Fibroblast of skin of left quadriceps (primary cell): ENCODE measurements at places on chromosomes 16 and 17.

DNA sequence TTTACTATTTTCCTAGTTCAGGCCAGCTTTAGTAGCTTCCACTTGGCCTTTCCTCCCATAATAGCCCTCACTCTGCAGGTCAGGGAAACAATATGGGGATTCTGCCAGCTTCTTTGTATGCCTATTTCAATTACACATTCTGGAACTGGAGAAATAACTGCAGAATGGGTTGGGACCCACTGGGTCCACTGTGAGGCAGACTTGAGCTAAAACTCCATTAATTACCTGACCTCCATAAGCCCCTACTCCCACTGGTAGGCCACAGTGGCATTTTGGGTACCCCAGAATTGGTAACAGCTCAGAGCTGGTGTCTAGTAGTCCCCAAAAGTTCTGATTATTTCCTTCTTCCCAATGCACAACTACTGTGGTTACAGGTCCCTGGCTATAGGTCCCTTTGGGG lies 16.7 kb upstream of the TENT4B start:
- DNase-seq, result no peak

DNA sequence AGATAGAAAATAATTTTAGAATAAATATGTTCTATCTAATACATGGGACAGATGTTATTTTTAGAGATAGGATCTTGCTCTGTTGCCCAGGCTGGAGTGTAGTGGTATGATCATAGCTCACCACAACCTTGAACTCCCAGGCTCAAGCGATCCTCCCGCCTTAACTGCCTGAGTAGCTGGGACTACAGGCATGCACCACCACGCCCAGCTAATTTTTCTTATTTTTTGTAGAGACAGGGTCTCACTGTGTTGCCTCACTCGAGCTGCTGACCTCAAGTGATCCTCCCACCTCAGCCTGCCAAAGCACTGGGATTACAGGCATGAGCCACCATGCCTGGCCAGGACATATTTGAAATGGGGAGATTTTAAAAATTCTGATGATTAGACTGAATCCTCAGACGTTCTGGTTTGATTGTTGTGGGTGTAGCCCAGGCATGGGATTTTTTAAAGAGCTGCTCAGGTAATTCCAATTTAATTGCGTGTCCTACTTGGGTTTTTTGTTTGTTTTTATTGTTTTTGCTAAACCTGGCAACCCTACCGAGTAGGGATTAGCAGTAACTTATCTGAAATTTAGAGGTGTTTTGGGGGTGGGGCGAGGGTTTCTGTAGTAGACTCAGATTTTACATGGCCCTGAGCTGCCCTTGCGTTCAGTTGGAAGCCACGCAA lies 142.9 kb downstream of the RAB11FIP4 start:
- no peak for DNase-seq

DNA sequence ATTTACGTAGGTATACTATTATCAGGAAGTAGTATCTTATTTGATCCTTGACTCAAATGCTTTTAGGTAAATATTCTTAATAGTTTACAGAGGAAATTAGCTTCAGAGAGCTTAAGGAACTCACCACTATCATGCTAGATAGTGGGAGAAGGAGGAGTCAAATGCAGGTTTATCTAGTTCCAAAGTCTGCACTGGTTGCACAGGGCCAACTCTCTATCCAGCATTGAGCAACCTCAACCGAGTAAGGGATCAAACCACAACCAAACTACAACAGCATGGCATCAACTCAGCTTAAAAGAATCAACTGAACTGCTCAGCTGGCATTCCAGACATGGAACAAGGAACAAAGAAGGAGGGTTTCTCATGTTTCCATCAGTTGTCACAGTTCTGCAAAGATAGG lies 306.0 kb downstream of the MAF start:
- no peak for DNase-seq

DNA sequence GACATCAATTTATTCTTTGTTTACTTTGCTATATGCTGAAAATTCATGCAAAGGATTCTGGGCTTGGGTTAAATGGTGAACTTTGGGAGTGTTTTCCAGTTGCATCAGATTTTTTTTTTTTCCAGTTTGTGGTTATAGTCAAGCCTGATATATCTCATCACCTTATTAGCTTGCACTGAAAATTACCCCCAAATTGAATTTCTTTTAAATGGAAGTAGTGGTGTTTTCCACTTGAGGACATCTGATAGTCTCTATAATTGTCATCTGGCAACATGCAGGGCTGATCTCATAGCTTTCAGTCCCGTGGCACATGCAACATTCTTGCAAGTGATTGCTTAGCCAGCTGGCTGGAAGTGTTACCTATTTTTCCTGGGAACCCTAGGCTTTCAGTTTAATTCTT lies 4.7 kb upstream of the KRTAP3-1 start:
- peak; percentile 75 for DNase-seq

- DNase-seq, result no peak
Observed at GRCh38 chr17:59527325-59527917, 38.0 kb upstream of the DHX40 start.

DNA sequence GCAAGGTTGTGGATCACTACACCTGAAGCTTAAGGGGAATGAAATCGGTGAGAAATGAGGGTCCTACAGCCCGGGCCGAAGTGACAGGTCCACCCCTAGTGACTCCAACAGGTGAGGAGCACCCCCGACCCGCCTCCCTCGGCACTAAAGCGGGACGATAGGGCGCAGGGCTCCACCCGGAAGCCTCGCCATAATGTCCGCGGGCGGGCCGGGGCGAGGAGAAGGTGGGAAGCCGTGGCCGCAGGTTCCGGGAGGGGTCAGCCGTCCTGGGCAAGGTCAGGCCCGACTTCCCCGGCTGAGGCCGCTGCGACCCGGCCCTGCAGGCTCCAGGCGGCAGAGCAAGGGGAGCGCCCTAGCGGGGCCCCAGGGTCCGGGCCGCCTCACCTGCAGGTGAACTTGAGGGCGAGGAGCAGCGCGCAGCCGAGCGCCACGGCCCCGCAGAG lies 543 bp downstream of the TXNDC11 start:
- DNase-seq, result no peak
